ENCODE measurements at places on chromosomes 16 and 17.

DNA sequence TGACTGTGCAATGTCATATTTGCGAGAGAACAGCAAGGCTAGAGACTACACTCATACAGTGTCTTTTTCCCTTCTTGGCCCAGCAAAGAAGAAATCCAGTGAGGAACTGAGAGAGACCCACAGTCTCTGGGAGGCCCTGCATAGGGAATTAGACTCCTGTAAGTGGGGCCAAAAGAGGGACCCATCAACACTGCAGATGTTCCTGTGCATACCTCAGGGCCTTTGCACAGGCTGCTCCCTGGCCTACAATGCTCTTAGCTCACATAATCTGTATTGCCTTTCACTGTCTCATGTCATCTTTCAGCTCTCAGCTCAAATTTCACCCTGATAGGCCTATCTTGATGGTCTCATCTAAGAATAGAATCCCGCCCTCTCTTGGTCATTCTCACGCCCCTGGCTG lies 9.2 kb downstream of the SYCE1L start:
- no peak for DNase-seq

DNA sequence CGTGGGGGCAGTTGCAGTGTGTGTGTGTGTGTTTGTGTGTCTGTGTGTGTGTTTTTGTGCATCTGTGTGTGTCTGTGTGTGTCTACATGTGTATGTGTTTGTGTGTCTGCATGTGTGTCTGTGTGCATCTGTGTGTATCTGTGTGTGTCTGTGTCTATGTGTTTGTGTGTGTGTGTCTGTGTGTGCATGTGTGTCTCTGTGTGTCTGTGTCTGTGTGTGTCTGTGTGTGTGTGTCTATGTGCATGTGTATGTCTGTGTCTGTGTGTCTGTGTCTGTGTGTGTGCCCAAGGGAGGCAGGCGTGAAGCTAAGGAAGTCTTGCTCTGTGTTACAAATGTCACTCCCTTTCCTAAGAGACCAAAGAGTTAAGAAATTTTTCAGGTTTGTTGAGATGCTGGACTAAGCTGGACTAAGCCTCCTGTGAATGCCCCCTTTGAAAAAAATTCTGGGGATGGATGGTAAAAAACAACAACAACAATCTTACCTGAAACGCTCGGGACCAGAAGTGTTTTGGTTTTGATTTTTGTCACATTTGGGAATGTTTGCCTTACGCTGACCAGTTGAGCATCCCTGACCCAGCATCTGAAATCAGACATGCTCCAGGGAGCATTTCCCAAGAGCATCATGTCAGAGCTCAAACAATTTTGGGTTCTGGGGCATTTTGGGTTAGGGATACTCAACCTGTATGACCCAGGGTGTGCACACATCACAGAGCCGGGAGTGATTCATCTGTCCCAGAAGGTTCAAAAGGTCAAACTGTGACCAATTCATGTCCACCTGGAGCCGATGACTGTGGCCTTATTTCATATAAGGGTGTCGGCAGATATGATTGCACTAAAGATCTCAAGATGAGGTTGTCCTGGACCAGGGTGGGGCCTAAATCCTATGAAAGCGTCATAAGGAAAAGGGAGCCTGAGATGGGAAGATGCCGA lies 48.6 kb upstream of the ZNF469 start:
- no peak for DNase-seq

DNA sequence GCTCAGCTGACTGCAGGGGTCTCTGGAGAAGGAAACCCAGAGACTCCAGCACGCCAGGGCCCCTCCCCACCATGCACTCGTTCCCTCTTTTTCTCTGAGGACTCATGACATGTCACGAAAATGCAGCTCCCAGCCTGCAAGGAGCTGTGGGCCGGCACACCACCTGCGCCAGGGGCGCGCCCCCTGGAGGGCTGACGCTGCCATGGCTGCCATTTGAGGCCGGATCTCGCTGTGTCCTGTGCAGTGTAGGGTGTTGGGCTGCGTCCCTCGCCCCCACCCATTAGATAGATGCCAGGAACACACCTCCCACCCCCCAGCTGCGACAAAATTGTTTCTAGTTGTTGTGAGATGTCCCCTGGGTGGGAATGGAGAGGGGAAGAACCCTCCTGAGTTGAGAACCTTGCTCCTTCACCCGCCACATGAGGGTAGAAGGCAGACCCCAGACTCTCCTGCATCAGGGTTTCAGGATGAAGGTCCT lies 8.2 kb downstream of the SYNGR2 start:
- peak; percentile 68 for DNase-seq

DNA sequence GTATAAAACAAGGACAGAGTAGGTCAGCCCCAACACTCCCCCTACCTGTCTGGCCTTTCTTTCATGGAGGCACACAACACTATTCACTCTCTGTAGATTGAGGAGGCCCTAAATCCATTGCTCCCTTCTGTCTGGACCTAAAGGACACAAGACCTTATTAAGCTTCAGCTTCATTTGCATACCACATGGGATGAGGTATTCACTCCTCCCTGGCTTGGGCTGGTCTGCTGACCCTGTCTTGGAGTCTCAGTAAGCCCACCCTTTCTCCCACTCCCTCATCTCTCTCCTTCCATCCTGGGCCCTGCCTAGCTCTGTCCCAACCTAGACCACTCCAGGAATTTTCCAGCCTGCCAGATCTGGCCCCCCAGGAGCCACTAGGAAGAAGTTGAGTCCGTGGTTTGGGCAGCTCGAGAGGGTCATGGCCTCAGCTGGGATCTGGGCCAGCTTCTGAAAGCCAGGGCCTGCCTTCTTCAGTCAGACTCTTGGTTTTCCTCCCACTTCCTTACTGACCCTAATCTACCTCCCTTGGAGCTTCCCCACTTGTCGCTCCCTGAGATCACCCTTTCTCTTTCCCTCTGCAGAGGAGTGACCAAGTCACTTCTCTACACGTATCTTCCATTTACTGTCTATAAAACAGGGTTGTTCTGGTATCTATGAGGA lies 6.5 kb upstream of the LLGL1 start:
- no peak for DNase-seq

DNA sequence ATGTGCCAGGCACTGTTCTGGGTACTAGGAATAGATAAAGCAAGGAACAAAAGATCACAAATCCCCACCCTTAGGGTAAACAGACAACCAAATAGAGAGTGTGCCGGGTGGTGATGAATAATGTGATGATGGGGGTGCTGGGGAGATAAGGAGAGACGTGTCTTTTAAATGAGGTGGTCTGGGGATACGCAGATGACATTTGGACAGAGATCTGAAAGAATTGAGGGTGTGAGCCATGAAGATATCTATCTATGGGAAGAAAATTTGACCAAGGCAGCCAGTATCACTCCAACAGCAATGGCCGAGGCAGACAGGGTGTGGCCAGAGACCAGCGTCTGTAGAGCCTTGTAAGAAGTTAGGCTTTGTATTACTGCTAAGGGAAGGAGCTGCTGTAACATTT lies 165.3 kb downstream of the MRTFB start:
- no peak for DNase-seq

GRCh38 chr17:1931844-1932579 lies 93.1 kb downstream of the RTN4RL1 start:
- no peak for DNase-seq

DNA sequence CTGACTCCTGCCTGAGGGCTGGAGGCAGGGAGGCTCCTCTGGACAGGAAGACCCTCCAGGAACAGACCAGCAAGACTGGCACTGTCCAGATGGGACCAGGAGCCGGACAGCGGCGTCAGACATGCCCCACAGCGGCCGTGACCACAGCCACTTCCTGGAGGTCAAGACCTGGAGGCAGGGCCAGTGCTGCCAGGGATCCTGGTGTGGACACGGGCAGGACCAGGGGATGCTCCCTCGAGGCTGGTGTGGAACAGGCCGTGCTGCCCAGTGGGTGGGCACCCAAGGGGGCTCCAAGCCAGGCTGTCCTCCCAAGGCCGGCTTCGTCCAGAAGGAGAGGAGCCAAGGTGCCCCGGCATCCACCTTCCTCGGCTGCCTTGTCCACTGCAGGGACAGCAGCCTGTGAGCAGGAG lies 4.5 kb upstream of the CCDC57 start:
- no peak for DNase-seq

Data from activated effector memory CD4-positive, alpha-beta T cell treated with Interleukin-2 at 50 U/mL for 16 hours (primary cell).